NCI-H1105 treated with DMSO at 0.1 percent for 48 hours (cell line): ENCODE measurements at places on chromosomes 7 and 10.

- DNase-seq = no peak
These were observed 57.3 kb downstream of the MKX start for GRCh38 chr10:27688276-27688675.

- no peak for DNase-seq
These were observed 45.2 kb upstream of the ZRANB1 start for GRCh38 chr10:124896751-124897150.

GRCh38 chr10:122510326-122510725 lies 49.0 kb downstream of the HTRA1 start:
- DNase-seq = no peak

DNA sequence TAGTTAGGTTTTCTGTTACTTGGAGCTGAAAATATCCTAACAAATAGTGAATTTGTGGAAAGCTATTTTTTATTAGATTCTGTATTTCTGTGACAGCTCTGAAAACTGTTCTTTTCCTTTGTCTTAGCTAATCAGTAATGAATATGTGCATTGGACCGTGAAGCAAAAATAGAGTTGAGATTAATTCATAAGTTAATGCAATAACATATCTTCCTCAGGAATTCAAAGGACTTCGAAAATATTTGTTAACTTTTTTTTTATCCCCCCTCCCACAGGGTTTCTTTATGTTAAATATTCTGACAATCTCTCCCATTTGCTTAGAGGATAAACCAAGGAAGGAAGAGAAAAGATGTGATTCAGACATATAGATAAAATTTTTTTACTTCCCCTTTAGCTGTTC lies 101.4 kb downstream of the PODXL start:
- no peak for DNase-seq

- no peak for DNase-seq
These were observed 41.7 kb upstream of the OCM start for GRCh38 chr7:5838761-5839500.

- no peak for DNase-seq
These were observed 254.7 kb downstream of the STK31 start for GRCh38 chr7:23964715-23965114.

GRCh38 chr7:76302347-76303201 lies at the start of gene HSPB1:
TSS of gene HSPB1 (plus strand) at chr7:76302673. CDS start at chr7:76302713, 40 bp downstream.
- DNase-seq = peak; percentile 87

- DNase-seq = peak; percentile 20
These were observed 918 bp downstream of the PWWP2B start for GRCh38 chr10:132397671-132398565.

- no peak for DNase-seq
These were observed 111.6 kb downstream of the ATE1 start for GRCh38 chr10:121816197-121816596.

- no peak for DNase-seq
These were observed 44.7 kb upstream of the GPR26 start for GRCh38 chr10:123621492-123621891.
